Fibroblast of skin of left biceps (primary cell): ENCODE measurements at places on chromosomes 4 and X.

DNA sequence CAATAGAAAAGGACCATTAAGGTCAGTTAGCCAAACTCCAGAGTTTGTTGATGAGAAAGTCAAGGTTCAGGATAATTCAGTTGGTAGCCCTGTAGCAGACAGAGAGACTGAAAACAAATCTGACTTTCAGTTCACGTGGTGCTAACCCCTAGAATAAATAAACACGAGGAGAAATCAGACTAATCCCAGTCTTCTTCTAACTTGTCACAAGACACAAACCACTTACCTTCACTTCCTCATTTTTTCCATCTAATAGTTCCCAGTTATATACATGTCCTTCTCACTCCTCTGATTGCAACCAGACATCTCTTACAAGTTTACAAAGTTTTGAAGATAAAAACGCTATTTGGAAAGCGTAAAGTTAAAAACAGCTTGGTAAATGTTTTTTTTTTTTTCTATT is 7.7 kb downstream of the TLR7 start:
- DNase-seq = no peak

DNA sequence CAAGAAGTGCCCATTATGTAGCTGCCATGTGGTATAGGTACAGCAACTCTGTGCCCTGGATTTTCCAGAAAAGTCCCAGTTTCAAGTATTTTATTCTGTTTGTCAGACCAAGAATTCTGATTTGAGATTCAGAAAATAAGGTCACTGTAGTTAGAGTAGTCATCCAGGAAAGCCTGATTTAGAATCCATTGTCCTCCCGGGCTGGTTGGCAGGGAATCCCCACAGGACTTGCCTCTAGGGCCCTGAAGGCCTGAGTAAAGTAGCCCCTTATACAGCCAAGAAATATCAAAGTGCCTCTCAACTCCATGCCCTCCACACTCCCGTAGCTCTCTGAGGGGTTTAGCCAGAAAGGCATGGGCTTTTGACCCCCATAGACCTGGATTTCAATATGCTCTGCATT is 36.3 kb downstream of the RTL5 start:
- no peak for DNase-seq

DNA sequence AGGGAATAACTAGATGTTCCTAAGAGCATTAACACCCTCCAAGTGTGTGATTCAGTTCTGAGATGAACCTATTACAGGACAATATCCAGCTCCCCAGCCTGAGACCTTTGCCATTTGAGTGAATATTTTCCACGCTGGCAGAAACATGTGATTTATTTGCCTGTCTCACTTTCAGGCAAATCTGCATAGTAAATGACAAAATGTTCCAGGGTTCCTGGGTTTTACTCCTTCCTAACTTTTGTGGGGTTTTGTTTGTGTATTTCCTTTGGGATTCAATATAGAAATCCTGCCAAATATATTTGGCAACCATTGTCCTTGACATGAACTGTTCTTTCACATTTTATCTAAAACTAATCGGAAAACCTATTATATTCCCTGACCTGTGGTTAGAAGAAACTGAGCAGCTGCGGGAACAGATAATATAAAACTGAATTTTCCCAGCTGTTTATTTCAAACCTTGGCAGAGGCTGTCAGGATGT is 12.5 kb downstream of the F8 start:
- no peak for DNase-seq

- no peak for DNase-seq
Observed at GRCh38 chr4:14592950-14593349, 409.3 kb upstream of the CPEB2 start.

DNA sequence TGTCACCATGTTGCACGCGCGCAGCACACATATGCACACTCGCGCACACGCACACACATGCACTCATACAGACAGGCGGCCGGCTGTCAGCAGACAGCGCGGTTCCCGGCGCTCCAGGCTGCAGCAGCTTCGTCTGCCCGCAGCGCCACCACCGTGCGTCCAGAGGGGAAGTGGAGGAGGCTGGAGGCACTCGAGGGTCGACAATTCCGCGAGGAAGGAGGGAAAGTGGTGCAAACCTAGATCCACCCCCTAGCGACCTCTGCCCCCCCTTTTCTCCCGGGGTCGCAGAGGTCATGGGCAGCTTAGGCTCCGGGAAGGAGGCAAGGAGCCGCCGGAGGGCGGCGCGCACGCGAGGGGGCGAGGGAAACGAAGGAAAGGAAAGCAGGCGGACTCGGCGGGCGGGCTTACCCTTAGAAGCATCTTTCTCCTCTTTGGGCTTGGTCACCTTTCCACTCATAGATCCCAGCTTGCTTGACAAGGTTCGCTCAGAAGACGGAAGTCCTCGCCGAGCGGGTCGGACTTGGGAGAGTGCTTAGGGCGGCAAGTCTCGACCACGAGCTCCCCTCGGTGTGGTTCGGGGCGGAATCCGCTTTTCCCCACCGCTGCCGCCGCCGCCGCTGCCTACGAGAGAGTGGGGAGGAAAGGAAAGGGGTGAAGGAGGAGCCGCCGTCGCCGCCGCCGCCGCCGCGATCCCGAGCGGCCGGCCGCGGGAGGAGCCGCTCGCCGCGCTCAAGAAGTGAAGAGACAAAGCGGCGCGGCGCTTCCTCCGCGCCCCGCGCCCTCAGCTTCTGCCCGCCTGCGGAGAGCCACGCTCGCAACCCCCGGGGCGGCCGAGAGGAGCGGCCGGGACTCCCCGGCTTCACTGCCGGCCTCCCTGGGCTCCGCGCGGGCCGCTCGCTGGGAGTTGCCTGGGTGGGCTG is 326.6 kb upstream of the F9 start:
- DNase-seq = no peak
